ENCODE measurements at places on chromosomes 6 and 20. TPM values are rescaled to one million over a fixed set of nuclear protein-coding genes. Genes with fewer than 3 reads are reported as not detected.

GRCh38 chr6:138372711-138373463 is 4.8 kb upstream of the SMIM28 start:
- DNase-seq: no peak

DNA sequence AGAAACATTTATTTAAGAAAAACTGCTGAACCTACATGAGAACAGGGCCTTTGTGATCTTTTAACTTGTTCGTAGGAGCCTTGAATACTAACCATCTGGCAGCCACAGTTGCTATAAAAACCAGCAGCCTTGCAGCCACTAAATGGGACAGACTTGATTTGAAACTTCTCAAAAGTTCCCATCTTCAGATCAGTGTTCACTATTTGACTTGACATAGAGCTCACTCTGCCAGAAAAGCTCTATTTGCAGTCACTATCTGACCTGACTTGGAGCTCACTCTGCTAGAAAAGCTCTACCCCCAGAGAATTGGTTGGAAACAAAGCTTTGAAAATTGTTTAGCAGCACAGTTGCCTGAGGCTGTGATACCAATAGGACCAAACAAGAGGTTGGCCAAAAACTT is 119.3 kb upstream of the F13A1 start:
- no peak for DNase-seq

DNA sequence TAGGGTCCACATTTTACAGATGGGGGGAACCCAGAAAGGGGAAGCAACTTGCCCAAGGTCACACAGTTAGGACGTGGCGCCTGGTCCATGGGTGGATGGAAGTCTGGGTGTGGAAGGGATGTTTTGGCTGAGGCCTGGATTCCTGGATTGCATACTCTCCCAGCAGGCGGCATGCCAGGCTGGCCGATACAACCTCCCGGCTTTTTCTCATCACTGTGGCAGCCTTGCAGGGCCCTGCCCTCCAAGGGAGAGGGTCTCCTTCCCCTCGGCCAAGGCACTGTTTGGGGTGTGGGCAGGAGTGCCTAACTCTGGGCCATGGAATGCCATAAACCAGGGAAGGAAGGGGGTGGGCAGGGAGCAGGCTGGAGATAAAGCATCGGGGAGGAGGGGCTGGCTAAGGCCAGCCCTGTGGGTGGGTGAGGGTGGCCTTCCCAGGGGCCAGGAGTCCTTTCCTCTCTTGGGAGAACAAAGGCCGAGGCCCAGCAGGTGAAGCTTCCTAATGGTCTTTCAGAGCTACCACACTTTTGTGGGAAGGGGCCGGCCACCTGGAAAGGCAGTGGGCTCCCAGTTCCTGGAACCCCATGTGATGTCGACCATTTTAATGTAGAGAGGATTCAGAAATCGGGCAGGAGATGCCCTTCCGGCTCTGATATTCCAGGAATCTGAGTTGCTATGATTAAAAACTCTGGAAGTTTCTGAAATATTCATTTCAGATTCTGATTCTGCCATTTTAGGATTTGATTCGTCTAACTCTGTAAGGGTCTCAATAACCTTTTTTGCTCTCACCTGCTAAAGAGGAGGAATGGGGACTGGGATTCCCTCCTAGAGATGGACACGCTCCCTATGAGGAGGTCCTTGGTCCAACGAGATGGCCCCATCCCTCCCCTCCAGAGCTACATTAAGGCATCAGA is 4.2 kb downstream of the FOXS1 start:
- DNase-seq: peak; percentile 70

GRCh38 chr6:129498950-129499842 is 210.8 kb downstream of the ARHGAP18 start:
- DNase-seq: peak; percentile 50

DNA sequence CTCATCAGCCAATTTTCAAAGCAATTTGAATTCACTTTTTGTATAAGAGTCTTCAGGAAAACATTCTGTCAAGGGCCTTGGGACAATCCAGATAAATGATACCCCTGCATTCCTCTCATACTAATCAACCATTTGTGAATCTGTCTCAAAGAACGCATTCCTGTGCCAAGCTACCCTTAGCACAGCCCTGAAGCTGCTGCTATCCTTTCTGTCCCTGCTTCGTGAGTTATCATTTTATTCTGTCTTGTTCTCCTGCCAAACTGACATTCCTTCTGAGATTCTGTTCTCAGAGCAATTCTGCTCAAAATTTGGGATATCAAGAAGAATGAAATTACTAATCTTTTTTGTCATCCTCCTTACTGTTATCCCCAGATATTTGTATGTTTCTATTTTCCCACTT is 213.9 kb upstream of the STXBP5 start:
- DNase-seq: no peak

- no peak for DNase-seq
These were observed 105.5 kb upstream of the EEF1E1 start for GRCh38 chr6:8207869-8208191.

GRCh38 chr6:150573041-150573681 is 26.5 kb upstream of the PLEKHG1 start:
- DNase-seq: no peak

- DNase-seq: no peak
These were observed 9.7 kb upstream of the MARCKS start for GRCh38 chr6:113847447-113847846.

- DNase-seq: no peak
These were observed 27.3 kb downstream of the WRNIP1 start for GRCh38 chr6:2792330-2793110.

- no peak for DNase-seq
These were observed 65.0 kb downstream of the FAM120B start for GRCh38 chr6:170371588-170371987.

The MDC1 gene
- polyA plus RNA-seq: 7.4 TPM

The CALHM5 gene
- 4.0 TPM for polyA plus RNA-seq

- DNase-seq: no peak
These were observed 140.8 kb downstream of the DTNBP1 start for GRCh38 chr6:15522026-15522425.

GRCh38 chr6:117955684-117956256 is 48.7 kb downstream of the SLC35F1 start:
- DNase-seq: no peak

Data from aorta (tissue), 5 donors.